K562 (cell line): ENCODE measurements at places on chromosomes 2 and 18.
A peak's percentile ranks its signal among the peaks of the same experiment; 100 is the strongest.

- no peak for DNase-seq
Observed at GRCh38 chr18:5771343-5771742, 124.0 kb downstream of the TMEM200C start.

DNA sequence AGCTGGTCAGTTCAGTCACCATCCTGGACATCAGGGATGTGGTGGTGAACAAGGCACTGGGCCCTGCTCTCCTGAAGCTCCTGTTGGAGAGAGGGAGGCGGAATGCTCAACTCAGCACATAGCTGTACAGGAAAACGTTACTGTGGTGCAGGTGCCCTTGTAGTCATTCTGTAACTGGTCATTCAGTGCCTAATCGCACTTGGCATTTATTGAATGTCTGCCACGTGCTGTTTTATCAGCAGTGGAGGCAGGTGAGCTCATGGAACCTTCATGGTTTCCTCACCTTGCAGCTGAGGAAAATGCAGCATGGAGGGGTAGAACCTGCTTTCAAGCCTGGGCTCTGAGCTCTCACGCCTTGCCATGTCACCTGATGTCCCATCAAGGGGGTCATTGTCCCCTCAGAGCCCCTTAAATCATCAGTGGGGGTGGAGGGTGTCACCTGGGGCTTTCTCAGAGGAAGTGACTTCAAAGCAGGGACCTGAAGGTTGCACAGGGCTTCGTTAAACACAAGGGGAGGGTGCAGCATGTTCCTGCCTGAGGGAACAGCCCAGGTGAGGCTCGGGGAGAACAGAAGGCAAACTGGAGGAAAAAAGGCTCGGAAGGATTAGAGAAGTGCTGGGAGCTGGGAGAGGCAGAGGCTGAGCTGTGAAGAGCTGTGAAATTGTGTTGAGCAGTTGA, 56.0 kb upstream of the RPL31 start:
- DNase-seq, result no peak

DNA sequence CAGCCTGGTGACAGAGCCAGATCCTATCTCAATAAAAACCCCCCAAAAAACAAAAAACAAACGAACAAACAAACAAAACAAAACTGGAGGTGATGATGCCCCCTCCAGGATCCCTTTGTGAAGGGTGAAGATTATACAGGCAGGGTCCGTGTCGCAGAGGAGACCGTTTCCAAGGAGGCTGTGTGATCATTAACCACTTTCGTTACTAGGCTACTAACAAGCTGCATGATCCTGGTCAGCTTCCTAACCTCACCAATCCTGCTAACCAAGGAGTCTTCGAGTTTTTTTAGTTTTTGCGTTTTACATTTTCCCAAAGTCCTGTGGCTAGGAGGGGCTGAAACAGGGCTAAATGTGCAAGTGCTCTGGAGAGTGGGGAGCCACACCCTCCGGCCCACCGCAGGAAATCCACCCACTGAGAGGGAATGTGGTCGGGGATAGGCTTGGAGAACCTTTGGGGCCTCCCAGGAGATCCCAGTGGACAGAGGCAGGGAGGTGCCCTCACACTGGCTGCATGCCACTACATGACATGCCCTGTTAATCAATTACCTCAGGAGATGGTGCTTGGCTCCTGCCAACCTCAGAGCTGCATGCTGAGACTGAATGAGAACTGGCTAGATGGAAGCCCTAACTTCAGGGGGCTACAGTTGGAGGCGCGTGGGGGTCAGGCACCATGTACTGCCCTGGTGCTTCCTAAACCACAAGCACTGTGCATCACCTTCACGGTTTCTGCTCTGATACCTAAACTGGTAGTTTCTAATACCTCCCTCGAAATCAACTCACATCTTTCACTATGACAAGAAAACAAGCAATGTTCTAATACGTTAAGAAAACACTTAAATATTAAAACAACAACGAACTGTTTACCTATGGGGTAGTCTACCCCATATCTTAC, 67.5 kb upstream of the RGPD5 start:
- DNase-seq, result no peak

- peak; percentile 22 for DNase-seq
Observed at GRCh38 chr18:36265015-36265414, 32.5 kb upstream of the FHOD3 start.

- no peak for DNase-seq
Observed at GRCh38 chr2:669323-669722, 7.9 kb downstream of the TMEM18 start.

- no peak for DNase-seq
Observed at GRCh38 chr18:78784861-78785260, 194.8 kb upstream of the SALL3 start.

DNA sequence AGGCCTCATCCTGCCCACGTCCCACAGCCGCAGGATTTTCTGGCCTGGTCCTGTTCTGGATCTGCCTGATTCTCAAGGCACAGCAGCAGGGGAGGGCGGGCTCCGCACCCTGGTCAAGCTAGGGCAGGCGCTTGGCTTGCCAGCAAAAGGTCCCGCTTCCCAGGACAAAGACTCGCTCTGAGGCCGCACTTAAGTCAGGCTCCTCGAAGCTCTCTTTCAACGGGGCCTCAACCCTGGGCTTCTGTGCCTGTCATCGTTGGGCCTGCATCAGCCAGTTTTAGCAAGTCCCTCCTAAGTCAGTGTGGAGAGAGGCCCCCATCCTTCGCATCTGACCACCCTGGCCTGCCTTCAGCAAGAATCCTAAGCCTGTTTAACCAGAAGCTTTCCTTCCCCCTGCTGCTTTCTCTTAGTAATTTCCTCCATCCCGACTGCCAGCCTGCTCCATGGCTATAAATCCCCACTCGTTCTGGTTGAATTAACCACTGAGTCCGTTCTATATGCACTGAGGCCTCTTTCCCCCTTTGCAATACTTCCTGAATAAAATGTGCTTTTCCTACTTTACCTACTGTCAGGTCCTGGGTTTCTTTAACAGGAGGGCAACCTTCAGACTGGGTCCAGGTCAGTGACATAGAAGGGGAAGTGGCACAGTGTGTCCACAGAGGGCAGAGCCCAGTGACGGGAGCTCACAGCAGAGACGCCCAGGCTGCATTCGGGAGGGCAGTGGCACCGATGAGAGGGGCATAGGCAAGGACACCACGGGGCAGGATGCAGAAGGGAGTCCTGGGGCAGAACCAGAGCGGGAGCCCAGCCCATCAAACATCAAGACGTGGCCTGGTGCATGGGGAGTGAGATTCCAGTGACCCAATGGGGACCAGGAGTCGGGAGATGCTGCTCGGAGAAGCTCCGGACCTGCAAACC, 62.7 kb downstream of the SP110 start:
- no peak for DNase-seq

GRCh38 chr18:74310411-74310810, 5.2 kb upstream of the C18orf63 start:
- DNase-seq, result no peak

DNA sequence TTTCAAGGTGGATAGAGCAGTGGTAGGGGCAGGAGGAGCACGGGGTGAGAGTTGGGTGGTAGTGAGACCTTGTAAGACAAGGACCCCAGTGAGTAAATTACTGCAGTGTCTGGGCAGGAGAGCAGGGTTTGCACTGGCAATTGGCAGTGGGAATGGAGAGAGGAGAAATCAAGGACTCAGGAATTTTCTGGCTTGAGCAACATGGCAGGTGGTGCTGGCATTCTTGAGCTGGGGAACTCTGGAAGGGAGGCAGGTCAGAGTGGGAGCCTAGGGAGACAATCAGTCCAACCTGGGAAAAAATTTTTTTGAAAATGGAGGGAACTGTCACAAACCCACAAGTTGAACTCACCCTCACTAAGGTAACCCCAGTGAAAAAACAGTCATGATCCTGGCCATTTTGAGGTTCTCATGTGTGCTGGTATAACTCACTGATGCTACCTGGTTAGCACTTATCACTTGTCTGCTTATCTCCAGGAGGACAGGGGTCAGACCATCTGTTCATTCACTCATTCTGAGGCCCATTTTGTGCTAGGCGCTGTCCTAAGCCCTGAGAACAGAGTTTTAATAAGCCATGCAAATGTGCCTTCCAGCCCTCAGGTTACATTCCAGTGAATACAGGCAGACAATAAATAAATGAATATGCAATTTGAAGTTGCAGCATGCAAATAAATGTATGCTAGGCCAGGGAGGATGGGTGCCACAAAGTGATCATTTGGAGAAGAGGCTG, 92.2 kb upstream of the SEC11C start:
- DNase-seq, result no peak

DNA sequence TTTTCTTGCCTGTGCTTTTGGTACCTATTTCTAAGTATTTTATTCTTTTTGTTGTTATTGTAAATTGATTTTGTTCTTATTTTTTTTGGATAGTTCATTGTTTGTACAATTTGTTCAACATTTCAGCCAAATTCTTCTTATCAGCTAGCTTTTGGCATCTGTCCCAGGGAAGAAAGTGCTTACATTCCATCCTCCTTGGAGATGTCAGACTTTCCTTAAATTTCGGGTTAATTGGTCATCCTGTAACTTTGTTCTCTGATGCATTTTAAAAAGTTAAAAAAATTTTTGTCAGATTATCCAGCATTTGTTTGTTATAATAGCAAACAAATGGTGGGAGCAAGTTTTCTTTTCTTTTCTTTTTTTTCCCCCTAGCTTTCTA, 60.3 kb downstream of the PTH2R start:
- no peak for DNase-seq

GRCh38 chr2:205687641-205687956, 5.3 kb downstream of the NRP2 start:
- DNase-seq, result no peak

GRCh38 chr2:228942856-228943255, 328.2 kb downstream of the PID1 start:
- no peak for DNase-seq

DNA sequence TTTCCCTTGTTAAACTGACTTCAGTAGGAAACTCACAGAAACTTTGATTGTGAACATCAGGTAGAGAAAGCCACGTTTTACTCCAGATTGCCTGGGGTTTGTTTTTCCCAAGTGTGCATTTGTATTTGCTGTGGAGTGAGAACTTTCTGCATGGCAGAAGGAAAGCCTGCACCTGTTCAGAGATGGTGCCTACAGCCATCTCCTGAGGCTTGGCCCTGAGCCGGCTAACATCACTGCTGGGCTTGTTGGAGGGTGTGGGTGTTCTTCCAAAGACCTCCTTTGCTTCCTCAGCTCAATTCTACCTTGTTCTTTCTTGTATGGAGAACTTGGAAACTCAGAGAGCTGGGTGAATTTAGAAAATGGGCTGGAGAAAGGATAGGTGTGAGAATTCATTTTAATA, 16.1 kb downstream of the KCNS3 start:
- DNase-seq, result no peak

DNA sequence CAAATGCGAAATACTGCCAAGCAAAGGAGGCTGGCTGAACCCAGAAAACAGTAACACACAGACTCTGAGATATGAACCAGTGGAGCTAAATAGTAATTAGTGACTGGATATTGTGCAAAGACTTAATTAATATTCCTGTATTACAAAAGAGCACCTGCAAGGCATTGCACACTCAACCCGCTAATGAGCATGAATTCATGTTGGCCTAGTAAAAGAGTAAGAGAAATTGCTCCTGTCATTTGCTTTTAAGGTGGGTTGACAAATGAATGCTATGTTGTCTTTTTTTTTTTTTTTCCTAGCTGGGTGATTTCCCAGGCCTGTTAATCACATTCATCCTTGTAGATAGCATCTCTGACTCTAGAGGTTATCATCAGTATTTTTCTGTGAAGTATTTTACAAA, 87.0 kb upstream of the CERS6 start:
- DNase-seq, result no peak

DNA sequence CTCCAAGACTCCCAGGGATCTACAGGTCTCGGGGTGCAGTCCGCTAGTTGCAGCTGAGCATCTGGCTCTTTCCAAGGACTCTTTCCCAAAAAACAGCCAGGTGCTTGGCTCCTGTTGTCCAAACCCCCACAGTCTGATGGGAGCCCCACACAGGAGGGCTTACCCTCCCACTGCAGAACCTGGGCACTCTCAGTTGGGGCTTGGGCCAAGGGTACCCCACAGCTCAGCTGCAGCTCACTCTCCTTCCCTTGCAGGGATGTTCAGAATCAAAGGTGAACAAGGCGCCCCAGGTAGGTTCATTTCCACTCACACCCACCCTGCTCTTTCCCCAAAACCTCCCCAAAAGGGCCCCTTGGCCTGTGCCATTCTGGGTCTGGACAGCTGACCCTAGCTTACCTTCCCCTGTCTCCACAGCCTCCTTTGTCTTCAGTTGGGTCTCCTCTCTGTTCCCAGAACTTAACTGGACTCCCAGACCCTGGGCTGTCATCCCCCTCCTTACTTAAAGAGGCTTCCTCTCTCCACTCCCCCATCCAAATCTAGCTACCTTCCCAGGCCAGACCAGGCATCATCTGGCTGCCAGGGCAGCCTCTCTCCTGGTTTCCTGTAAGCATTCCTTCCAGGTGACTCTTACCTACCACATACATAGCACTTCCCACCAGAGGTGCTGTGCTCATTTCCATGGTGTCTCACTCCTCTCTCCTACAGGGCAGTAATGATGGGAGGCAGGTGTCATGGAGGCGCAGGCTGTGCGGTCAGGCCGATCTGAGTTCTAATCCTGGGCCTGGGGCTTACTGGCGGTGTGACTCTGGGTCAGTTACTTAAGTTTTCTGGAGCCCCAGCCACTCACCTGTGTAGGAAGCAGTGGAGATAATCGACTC, 29.5 kb downstream of the MARCO start:
- no peak for DNase-seq

DNA sequence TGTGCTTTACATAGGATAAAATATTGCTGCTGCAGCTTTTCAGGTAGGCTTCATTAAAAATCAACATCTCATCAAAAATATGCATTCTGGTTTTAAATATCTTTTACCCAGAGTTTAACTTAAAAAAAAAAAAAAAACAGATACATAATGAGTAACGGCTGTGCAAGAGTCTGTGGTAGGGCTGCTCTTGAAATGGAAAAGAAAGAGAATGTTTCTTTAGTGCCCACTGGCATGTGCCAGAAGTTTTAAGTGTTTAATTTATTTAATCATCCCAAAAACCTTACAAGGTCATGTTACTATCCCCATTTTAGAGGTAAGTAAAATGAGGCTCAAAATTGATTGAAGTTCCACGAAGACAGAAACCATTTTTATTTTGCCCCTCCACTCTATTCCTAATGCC, 92.1 kb downstream of the SLC8A1 start:
- no peak for DNase-seq

GRCh38 chr2:98880266-98881152, 55.5 kb downstream of the CRACDL start:
- DNase-seq, result peak; percentile 24

GRCh38 chr18:21167641-21168377, 56.2 kb upstream of the ROCK1 start:
- no peak for DNase-seq

DNA sequence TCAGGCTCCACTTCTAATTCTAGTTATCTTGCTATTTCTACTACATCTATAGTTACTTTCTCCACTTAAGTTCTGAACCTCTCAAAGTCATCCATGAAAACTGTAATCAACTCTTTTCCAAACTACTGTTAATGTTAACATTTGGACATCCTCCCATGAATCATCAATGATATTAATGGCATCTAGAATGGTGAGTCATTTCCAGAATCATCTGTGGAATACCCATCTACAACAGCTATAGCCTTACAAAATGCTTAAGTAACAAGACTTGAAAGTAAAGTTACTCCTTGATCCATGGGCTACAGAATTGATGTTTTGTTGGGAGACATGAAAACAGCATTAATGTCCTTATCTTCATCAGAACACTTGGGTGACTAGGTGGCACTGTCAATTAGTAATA, 35.4 kb downstream of the BARD1 start:
- DNase-seq, result no peak
